ENCODE measurements at places on chromosomes 2 and 18.

- DNase-seq: no peak
These were observed 38.2 kb upstream of the VIT start for GRCh38 chr2:36658277-36658748.

GRCh38 chr2:121736140-121736461 is 574 bp downstream of the NIFK start:
- no peak for DNase-seq

DNA sequence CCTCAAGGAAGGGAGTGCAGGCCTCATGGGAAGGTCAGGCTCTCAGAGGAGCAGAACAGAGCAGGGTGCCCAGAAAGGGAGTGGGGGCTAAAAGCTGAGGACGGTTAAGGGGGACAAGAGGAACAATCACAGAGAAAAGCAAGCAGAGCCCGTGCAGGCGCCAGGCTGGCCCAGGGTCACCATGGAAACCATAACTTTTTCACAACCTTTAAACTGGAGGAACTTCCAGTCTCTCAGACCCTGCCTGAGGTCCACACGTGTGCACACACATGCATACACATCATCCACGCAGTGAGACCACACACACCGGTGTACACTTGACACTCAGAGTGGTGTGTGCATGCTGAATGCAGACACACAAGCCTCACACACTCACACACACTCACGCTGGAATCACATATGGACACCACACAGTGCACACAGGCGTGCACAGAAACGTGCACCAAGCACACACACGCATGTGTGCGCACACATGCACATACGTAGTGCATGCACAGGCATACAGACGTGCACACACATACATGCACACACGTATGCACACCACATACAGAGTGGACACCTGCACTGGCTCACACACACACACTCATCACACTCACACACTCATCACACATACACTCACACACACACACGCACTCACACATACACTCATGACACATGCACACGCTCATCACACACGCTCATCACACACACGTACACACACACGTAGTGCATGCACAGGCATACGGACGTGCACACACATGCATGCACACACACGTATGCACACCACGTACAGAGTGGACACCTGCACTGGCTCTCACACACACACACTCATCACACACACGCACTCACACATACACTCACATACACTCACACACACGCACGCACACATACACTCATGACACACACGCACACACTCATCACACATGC is 37.2 kb upstream of the SNED1 start:
- no peak for DNase-seq

GRCh38 chr2:226427538-226428307 is 371.9 kb downstream of the IRS1 start:
- no peak for DNase-seq

All from NCI-H1417 (cell line).